ENCODE measurements at places on chromosomes 12 and 14.

GRCh38 chr14:24238123-24238522 lies 4.3 kb downstream of the TINF2 start:
- DNase-seq: no peak

GRCh38 chr14:58744801-58745394 lies 107.1 kb downstream of the DACT1 start:
- no peak for DNase-seq

GRCh38 chr12:116547955-116548501 lies 11.2 kb upstream of the MAP1LC3B2 start:
- DNase-seq: no peak

DNA sequence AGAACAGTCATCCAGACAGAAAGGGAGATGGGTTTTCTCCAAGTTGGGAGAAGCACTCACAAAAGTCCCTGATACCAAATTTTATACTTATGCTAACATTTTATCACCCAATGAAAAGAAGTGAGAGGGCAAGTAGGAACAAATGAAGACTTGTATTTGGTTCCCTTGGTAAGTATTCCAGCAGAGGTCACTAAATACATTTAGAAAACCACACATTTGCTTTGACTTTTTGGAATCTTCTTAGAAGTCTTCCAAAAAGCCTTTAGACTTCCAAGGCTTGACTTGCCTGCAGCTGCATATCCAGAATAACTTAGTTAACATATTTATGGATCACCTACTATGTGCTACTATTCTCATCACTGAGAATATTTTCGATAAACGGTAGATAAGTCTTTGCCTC lies 3.1 kb upstream of the GYS2 start:
- DNase-seq: no peak

DNA sequence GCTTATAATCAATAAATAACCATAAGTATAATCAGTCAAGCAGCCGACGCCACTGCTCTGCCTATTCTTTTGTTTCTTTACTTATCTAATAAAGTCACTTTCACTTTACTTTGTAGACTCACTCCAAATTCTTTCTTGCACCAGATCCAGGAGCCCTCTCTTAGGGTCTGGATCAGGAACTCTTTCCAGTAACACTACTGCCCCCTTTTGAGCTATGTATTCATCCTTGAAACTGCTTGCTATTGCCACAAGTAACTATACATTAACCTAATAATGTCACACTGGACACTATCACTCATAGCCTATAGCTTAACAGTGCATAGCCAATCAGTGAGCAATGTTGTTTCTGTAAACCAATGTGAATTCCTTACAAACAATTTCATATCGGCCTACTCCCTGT lies 2.8 kb upstream of the NID2 start:
- no peak for DNase-seq

DNA sequence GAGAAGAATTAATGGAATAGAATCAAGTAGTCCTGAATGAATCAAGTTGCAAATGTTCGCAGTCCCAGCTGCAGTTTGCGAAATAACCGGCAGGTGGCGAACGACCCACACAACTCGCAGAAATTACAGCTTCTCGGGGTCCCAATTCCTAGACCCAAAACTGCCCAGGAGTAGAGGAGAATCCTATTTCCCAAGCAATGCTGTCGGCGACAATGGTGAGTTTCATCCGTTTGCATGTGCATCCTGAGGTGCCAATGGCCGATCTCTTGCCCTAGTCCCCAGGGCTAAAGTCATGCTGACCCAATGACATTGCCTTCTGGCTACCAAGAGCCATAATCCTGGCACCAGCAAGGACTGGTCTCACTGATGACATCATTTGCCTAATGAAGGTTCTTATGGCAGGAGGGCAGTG lies 8.5 kb upstream of the ASCL1 start:
- DNase-seq: peak; percentile 59

DNA sequence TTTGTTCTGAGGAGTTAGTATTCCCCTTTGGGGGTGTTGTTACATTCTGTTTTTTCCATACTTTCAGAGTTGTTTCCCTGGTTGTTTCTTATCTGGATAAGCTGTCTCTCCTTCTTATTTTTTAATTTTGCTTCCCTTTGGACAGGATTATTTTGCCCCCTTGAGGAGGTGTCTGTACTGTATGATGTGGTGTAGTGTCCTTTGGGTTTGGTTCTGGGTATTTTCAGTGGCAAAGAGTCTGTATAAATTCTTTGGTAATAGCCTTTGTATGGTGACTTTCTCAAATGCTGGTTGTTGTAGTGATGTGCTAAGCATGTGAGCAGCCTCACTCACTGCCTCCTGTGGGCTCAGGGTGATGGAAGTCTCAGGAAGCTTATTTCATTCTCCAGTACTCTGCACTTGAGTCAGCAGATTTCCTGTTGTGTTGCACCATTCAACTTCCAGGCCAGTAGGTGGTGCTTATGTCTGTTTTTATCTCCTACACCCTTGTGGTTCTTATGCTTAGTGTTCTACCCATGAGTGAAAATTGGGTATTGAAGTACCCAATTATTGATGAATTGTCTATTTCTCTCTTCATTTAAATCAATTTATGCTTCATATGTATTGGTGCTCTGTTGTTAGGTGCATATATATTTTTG lies 103.3 kb upstream of the PMCH start:
- peak; percentile 36 for DNase-seq

DNA sequence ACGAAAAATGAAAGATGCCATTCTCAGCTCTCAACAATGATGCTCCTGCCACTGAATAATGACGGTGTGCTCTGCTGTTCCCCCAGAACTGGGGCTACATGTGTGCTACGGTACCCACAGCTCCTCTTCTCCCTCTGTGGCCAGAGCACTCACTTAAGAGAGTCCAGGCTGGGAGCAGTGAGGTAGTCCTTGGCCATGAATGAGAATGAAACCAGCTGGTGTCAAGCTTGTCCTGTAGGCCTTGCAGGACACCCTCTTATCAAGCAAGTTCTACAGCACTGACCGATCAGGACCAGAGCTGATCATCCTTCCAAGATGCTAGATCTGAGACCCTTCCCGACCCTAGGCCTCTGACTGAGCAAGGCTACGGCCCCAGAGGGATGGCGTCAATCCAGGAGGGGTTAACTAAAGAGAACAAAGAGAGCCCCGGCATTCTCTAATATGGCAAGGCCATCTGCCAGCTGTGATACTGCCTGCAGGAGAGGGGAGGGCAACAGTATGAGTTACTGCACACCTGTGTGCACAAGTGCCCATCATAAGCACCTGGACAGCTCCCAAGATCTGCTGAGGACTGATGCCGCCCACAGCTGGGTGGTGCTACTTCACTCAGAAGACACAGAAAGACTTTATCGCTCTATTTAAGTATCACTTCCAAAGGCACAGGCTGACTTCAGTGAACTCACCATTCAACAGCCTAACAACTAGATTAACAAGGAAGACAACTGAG lies 30.5 kb downstream of the APPL2 start:
- no peak for DNase-seq

DNA sequence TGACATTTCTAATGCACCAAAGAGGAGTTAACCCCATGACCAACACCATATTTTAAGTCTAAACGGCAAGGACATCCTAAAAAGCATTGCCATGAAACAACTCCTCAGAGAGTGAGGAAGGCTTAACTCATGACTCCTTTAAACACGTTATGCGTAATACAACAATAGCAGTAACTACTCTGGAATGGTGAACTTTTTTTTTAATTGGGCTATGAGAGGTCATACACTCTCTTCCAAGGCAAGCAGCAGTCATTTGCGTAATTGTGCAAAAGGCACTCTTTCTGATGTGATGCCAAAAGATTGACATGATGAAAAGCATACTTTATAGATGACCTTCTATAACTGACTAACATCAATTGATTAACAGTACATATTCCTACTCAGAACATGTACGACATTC lies 39.4 kb downstream of the RHOJ start:
- no peak for DNase-seq

DNA sequence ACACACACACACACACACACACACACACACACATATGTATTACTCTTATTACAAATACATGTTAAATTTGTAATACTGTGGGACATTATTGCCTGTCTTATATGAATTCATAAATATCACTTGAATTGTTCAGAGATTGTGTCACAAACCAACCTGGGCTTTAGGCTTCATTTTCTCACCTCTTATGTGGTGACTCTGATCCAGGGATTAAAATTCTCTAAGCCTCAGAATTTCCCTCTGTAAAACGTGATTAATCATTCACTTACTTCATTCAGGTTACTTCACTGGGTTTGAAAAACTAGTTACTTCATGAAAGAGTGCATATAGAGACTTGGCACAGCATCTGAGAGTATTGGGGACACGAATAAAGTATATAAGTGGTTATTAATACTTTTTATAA lies 240.3 kb upstream of the PDZRN4 start:
- no peak for DNase-seq

DNA sequence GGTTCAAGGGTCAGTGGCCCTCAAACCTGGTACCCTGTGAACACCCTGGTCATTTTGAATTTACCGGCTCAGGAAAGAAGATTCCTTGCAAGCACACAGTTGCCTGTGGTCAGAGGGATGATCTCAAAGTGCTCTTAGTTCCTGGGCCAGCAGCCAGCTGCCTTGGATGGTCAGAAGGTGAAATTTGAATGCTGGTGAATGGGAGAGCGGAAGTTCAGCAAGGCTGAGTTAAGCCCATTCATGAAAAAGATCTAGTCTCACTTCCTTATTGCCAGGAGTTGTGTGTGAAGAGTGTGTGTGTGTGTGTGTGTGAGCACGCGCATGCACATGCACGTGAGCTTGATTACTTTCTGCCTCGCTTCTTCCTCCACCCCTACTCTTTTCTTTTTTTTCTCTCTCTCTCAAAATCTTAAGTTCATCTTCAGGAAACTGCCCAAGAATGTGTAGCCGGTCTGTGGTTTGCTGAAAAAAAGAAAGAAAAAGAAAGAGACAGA lies 155.5 kb upstream of the CCND2 start:
- DNase-seq: peak; percentile 44

GRCh38 chr12:83954956-83955601 lies 957.5 kb downstream of the SLC6A15 start:
- DNase-seq: no peak

DNA sequence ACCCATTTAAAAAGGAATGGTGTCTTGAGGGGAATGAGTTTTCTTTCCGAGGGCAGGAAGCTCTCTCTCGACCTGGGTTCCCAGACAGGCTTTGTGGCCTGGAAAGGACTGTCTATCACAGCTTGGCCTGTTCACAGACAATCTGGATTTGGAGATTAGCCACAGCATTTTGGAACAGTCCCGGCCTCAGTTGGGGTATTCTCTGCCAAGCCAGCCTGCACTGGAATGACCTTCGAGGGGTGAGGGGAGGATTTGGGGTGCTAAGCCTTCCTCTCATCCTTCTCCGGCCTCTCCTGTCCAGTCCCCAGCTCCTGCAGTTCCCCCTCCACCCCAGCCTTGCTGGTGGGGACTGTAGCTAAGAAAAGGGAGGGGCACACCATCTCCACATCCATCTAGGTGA lies 13.0 kb downstream of the TBX5 start:
- no peak for DNase-seq

DNA sequence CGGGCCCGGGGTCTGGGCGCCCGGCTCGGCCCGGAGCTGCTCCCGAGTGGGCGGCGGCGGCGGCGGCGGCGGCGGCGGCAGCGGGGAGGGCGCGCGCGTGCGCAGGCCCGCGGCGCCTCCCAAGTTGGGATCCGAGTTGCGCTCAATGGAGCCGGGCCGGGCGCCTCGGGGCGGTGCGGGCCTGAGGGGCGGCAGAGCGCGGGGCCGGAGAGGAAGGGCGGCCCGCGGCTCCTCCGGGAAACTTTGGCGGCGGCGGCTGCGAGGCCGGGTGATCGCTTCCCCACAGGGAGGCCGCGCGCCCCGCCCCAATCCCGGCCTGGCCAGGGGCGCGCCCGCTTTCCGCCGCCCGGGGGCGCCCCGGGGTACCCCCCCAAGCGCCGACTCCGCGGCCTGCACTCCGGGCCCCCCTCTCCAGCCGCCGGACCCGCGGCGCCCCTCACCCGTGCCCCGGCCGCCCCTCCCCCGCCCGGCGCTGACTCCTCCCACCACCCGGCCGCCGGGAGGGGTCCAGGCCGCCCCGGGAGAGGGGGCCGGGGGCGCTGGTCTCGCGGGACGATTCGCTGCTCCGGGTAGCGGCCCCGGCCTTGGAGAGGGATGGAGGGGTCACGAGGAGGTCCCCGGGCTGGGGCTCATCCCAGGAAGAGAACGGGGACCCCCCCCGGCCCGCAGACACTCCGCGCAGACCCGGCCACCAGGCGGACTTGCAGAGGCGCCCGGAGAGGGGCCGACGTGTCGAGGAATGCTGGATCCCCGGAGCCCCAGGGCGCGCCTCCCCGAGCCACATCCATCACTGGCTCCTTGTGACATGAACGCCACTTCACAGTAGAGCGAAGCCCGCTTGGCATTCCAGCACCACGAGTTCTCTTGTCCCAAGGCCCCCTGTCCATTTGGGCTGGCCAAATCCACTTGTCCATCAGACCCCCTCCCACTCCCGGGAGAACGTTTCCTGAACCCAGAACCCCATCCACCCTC lies at the start of gene RILPL1:
Gene RILPL1, minus strand, starts transcription at position 48 of the 972 bp plus-strand sequence. CDS start 237 bp downstream, outside the sequence.
- peak; percentile 53 for DNase-seq

- no peak for DNase-seq
These were observed 12.1 kb downstream of the LTBP2 start for GRCh38 chr14:74599946-74600345.

DNA sequence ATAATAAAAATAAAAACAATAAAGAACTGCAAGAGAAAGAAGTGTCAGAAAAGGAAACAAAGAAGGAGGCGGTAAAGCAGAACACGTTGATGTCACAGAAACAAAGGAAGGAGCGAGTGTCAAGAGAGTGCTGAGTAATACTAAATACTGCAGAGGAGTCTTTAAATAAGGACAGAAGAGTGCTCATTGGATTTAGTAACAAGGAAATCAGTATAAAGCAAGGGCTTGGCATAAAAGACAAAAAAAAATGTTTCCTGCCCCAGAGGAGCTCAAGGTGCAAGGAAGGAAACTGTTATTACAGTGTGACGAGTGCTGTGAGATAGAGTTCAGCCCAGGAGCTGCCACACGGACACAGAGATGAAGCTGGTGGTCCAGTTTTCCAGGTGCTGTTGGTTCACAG lies 8.4 kb upstream of the TUBA1A start:
- no peak for DNase-seq

- no peak for DNase-seq
These were observed 69.9 kb downstream of the TBK1 start for GRCh38 chr12:64521833-64522232.

GRCh38 chr12:40158592-40159111 lies 52.8 kb upstream of the SLC2A13 start:
- DNase-seq: no peak

Data from activated naive CD4-positive, alpha-beta T cell treated with anti-CD3 and anti-CD28 coated beads, Interleukin-2, amount 10 ng/mL, durations not matched to agents 7 days and 5 days (primary cell).